ENCODE measurements at places on chromosomes 2 and 18. TPM values are rescaled to one million over a fixed set of nuclear protein-coding genes. Genes with fewer than 3 reads are reported as not detected.

DNA sequence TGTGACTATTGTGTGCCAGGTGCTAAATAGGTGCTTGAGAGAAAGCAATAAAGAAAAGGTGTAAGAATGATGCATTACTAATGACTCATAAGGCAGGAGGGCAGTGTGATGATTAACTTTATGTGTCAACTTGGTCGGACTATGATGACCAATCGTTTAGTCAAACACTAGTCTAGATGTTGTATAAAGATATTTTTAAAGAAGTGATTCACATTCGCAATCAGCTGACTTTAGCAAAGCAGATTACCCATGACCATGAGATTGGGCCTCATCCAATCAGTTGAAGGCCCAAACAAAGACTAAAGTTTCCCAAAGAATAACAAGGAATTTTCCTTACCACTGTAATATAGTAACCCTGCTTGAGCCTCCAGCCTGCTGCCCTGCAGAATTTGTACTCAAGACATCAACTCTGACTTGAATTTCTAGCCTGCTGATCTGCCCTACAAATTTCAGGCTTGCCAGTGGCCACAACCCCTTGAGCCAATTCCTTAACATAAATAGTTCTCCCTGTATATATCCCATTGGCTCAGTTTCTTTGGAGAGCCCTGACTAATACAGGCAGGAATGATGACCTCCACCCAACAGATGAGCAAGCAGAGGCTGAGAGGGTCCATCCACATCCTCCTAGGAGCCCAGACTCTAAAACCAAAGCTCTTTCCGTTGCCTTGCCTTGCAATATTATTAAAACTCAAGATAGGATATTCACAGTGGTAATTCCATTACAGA is 132.6 kb downstream of the ACTR3 start:
- no peak for DNase-seq

GRCh38 chr2:237572021-237572741 is 5.8 kb downstream of the PRLH start:
- no peak for DNase-seq

- no peak for DNase-seq
These were observed 984 bp downstream of the TCF23 start for GRCh38 chr2:27149570-27150405.

The CIB4 gene
- not detected for total RNA-seq
